ENCODE measurements at places on chromosomes 7 and 10. TPM values are rescaled to one million over a fixed set of nuclear protein-coding genes. Genes with fewer than 3 reads are reported as not detected.

Gene ALDH18A1
- 74.3 TPM for total RNA-seq

Gene CPVL
- 1.8 TPM for total RNA-seq

Gene TMEM229A
- total RNA-seq: not detected

Gene FAM25A
- total RNA-seq: not detected

Gene OR2A42
- total RNA-seq: not detected

Gene ATXN7L1
- 4.2 TPM for total RNA-seq

Gene SPRN
- total RNA-seq: not detected

Gene ABCC2
- 0.85 TPM for total RNA-seq

Gene NEUROD6
- not detected for total RNA-seq

Gene EIF3B
- 204 TPM for total RNA-seq

Gene NEURL1
- total RNA-seq: 2.5 TPM

Gene ASZ1
- not detected for total RNA-seq

Gene BTBD16
- total RNA-seq: not detected

Measured in activated CD8-positive, alpha-beta memory T cell treated with anti-CD3 and anti-CD28 coated beads, Interleukin-2, amount 10 ng/mL, durations not matched to agents 7 days and 5 days (primary cell).